ENCODE measurements at places on chromosomes 7 and 10.

DNA sequence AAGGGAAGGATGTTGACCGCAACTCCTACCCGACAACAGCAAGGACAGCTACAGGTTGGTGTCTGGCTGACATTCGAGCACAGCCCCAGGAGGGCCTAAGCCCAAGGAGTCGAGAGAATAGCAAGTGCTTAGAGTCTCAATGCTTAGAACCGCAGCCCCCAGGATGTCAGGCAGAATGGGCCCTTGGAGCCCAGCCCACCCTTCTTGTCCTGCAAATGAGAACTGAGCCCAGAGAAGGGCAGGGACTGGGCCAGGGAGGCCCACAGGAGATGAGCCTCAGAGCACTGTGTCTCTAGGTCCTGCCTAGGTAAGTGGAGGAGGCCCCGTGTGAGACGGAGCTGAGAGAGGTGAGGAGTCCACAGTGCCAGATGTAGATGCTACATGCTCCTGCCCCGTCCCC lies 173.3 kb upstream of the ZMIZ1 start:
- DNase-seq, result no peak

DNA sequence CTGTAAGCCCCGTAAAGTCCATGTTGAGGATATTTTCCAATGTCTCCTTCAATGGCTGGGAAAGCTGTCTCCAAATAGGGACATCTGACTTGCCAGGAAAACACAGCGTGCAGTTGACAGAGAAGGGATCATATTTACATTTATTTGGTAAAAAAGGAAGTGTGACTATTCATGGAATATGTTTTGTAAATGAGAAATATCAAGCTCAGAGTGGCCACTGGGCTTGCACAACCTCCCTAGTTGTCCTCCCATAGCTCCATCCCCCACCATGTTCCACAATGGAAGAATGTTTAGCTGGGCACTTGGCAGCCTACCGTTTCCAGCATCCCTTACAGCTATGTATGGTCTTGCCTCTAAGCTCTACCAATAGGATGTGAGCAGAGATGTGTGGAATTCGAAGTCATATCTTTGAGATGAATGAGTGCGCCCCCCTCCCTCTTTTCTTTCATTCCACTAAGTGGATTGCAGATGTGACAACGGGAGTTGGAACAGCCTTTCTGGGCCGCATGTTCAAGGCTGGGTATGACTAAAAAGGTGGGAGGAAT lies 306.6 kb upstream of the ZMIZ1 start:
- no peak for DNase-seq

- no peak for DNase-seq
Measured at GRCh38 chr7:137606061-137606674, 240.6 kb downstream of the DGKI start.

- DNase-seq, result no peak
Measured at GRCh38 chr10:112955582-112956421, 5.8 kb downstream of the TCF7L2 start.

- no peak for DNase-seq
Measured at GRCh38 chr7:99920149-99920548, 819 bp upstream of the TRIM4 start.

DNA sequence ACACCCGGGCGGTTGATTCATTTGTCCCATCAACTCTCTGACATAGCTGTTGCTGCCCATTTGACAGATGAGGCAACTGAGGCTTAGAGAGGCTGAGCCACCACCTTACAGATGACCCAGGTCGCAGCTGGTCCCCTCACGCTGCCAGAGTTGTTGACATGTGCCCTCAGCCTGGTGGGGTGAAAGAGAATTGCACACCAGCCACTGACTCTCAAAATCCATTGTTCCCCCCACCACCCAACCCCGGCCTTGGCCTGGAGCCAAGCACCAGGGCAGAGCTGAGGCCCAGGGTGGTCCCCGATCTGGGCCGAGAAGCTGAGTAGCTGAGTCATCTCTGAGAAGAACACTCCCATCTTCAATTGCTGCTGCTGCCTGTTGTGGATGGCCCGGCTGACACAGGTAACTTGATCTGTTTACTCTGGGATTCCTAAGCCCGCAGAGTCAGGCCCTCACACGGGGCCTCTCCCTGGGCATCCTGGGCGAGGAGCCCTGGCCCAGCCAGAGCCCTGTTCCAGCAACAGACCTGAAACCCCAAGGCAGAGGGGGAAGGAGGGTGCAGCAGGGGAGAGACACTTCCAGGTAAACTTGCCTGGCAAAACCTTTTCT lies 27.5 kb downstream of the PVRIG start:
- DNase-seq, result no peak

DNA sequence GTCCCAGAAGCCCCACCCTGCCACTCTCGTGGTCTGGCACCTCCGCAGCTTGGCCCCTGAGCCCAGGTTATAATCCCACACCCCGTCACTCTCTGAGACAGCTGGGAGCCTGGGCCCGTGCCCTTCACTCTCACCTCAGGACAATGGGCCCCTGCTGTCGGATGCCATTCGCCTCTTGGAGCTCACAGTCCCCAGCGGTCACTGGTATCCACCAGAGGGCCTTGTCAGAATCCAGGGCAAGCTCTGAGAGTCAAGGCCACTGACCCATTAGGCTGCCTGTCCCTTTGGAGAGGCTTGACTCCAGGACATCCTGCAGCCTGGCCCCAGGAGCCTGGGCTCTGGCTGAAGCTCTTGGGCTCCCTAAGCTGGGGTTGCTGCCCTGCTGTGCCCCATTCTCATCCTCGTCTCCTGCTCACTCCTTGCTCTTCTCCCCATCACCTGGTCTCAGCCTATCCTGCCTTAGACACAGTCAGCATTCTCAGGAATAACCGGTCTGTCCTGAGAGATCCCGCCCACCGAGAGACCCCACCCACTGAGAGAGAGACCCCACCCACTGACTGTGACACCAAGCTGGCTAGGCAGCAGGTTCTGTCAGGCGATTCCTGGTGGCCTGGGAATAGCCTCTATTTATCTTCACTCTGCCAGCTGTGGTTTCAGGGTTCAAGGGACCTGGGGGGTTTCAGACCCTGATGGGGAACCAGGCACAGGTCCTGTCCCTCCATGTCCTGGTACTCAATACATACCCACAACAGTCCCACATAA lies 27.7 kb downstream of the CPXM2 start:
- DNase-seq, result no peak

- no peak for DNase-seq
Measured at GRCh38 chr7:28169230-28169629, 11.4 kb downstream of the JAZF1 start.

Data from activated CD8-positive, alpha-beta memory T cell treated with anti-CD3 and anti-CD28 coated beads for 1 hour (primary cell).